Right kidney (tissue), 9 donors: ENCODE measurements at places on chromosomes 4 and X.

DNA sequence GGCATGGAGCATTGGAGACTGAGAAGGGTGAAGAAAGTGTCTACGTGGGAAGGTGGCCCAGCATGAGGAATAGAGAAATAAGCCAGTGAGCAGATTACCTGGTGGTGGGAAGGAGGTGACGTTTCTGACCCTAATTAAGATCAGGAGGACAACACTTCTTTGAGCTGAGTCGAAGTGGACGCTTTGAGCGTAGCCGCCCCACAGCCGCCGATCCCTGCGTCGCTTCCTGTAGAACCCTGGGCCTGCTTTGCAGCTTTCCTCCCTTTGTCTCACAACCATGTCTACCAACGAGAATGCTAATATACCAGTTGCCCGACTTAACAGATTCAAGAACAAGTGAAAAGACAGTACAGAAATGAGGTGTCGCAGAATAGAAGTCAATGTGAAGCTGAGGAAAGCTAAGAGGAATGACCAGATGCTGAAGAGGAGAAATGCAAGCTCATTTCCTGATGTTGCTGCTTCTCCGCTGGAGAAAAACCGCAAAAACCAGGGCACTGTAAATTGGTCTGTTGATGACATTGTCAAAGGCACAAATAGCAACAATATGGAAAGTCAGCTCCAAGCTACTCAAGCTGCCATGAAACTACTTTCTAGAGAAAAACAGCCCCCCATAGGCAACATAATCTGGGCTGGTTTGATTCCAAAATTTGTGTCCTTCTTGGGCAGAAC lies 6.4 kb upstream of the ANTXR2 start:
- no peak for DNase-seq

GRCh38 chr4:140344101-140344500 lies 29.3 kb upstream of the SCOC start:
- DNase-seq = peak; percentile 38

DNA sequence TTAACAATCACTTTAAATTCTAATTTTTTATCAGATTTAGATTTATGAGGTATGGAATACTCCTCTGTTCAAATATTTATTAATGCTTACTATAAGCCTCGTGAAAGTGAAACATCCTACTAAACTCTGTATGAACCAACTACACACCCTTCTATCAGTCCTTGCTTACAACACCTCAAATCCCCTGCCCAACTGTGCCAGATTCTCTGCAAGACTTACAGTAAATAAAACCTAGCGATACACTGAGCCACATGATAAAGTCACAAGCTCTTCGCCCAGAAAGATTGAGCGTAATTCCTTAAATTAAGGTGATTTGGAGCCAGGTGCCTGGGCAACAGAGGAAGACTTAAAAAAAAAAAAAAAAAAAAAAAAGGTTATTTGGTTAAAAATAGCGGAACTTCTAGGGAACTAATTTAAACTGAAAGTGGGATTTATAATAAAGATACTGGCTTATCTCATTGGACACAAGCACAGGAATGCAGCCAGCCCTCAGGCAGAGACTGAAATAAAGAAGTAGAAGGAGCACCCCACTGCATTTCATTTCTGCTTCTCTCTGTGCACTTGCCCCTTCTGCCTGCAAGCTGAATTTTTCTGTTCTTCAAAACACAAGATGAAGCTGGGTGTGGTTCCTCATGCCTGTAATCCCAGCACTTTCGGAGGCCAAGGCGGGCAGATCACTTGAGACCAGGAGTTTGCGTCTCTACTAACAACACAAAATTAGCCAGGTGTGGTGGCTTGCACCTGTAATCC lies 17.5 kb upstream of the C4orf36 start:
- no peak for DNase-seq

GRCh38 chr4:120088507-120088906 lies 21.9 kb upstream of the MAD2L1 start:
- no peak for DNase-seq

DNA sequence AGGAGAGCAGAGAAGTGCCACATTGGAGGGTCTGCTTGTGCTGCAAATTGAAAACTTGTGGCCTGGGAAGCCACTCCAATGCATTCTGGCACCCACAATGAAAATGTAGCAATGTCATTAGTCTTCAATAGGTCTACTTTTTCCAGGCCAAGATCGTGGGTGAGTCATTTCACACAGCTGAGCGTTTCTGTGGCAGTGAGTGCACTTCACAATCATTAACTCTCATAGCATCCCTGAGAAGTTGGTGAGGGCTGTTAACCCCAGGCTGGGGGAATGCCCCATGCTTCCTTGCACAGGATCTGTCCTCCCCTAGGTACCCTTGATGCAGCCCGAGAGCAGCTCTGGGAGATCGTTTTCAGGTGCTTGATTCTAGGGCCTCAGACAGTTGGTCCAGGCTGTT lies 196.8 kb upstream of the ATP6AP2 start:
- DNase-seq = no peak

- DNase-seq = peak; percentile 56
Measured at GRCh38 chr4:185504098-185505047, 30.9 kb downstream of the PDLIM3 start.

GRCh38 chrX:154918060-154918483 lies 31.9 kb downstream of the F8A1 start:
- peak; percentile 45 for DNase-seq

DNA sequence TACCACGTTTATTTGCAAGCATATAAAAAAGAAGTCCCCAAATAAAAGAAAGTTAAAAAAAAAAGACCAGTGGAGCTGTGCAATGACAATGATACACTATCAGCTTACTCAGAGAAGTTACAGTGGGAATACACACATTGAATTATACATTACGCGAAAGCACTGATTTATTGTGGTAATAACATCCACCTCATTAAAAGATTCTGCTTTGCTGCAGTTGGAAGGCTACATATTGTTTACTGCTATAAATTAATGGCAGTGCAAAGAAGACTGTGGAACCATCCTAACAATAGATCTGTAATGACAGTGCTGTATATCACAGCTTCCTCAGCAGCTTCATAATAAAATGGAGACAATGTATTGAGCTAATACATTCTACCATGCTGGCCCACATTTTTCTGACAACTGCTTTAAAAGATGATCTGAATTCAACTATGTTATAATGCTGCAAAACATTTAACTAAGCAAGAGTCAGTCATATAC lies 142.5 kb upstream of the MAB21L2 start:
- no peak for DNase-seq

DNA sequence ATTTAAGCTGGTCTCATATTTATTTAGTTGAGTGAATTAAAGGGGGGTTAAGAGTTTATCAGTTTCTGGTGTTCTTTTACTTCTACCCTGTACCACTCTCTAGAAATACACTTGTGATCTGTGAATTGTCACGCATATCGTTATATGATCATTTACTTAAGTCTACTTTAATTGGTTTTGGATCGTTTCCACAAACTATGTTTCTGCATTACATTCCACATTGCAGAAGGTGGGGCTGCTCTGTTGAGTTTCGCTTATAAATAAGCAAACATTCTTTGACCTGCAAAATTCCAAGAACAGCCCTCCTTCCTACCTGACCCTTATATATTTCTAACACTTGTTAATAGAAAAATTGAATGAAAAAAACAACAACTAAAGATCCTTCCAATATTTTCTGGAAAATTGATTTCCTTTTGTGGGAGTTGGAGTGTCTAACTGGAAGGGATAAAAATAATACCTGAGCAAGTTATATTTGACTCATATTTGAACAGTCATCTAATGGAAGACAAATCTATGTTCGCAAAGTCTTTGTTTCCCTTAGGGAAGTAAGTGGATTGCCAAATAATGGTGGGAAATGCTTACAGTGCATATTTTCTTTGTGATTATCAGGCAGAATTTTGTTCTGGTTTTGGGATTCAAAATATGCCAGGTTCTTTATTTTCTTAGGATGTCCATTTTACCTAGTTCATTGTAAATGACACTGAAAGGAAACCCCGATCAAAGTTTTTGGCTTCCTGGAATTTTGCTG lies 152.7 kb downstream of the RELL1 start:
- DNase-seq = no peak

GRCh38 chr4:70706044-70706461 lies 15.7 kb upstream of the RUFY3 start:
- no peak for DNase-seq

DNA sequence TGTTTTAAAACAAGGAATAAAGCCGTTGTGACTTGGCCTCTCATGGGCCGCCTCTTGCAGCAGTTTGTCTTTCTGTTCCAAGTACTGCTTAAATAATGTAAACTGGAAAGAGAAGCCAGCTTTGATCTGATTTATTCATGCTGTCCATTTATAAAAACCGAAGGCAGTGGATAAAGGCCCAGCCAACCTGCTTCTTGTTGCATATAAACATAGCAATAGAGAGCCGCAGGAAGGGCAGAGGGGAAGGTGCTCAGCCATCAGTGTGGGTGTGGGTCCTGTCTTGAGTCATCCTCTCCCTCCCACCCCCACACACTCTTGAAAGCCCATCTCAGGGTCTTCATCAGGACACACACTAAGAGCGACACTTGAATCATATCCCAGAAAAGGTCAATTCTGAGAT lies 187.9 kb upstream of the FAM9B start:
- no peak for DNase-seq

DNA sequence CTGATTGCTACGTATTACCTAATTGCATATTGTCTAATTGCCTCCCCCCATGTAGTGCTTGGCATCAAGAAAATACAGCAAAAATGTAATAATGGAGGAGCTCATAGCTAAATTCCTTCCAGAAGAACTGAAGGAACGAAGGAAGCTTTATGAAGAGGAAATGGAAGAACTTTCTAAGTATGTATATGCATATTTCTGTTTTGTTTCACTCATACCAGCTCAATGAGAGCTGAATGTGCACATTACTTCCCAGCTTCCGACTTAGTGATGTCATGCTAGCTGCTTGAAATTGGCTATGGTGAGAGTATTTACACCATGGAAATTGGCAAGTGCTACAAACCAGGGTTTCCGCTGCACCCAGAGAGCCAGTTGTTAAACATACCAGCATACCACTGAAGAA lies 34.7 kb downstream of the LONRF3 start:
- DNase-seq = no peak

- DNase-seq = no peak
Measured at GRCh38 chr4:149347139-149347538, 468.5 kb downstream of the IQCM start.

DNA sequence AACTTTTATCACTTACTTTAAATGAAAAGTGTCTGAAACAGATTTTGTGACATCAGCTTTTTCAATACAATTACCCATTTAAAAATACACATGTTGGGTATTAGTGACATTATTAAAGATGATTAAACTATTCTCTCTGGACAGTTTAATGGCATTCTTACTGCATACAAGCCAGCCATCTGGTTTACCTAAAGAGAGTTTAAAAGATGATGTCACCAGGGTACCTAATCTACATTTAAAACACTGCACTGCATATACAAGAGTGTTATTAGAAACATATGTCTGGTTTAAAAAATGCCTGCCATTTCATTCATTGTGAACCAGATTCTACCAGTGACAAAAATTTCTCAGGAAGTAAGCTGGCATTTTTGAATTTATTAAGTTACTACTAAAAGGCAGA lies 919.1 kb downstream of the ADGRL3 start:
- no peak for DNase-seq

DNA sequence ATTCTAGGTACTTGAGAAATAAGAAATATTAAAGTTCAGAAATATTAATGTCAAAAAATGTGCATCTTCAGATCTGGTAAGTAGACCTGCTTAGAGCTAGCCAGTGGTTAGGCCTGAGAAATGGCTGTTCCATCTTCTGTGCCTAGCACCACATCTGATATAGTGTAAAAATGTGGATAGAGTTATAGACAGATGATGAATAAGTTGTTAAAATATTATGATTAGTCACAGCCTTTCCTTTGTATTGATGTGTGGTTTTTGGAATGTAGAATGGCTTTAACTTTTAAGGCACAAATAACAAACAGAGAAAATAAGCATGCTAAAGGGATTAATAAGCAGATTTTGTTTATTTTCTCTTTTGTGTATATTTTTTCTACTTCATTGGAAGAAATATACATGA lies 133.5 kb upstream of the NUDT6 start:
- DNase-seq = no peak

DNA sequence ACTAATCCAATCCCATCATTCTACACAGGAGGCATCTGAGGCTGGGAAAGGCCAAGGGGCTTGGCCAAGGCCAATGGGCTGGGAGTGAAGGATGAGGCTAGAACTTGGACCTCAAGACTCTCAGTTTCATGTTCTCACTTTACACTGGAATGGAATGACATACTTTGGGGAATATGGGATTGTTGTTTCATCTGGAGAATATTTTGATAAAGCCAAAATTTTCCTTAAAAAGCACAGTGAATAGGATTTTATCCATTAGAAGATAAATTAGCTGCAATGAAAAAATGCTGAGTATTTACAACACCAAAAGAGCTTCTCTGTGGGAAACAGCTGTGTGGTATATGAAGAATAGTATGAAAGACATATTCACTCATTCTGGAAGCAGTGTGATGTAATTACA lies 29.3 kb downstream of the SMIM20 start:
- no peak for DNase-seq
